Uterus (tissue), 4 donors: ENCODE measurements at places on chromosomes 6 and 20. TPM values are rescaled to one million over a fixed set of nuclear protein-coding genes. Genes with fewer than 3 reads are reported as not detected.

- peak; percentile 73 for DNase-seq
- peak overlapping the region; percentile 96 for H3K27ac ChIP-seq
- no peaks in the 10 kb centered on the region for H3K27me3 ChIP-seq
- no peaks in the 10 kb centered on the region for H3K36me3 ChIP-seq
These were observed 115.2 kb downstream of the CEBPB start for GRCh38 chr20:50305636-50306477.

- H3K36me3 ChIP-seq: no peaks in the 10 kb centered on the region
- H3K4me1 ChIP-seq: no peaks in the 10 kb centered on the region
- H3K27me3 ChIP-seq: no peaks in the 10 kb centered on the region
- H3K27ac ChIP-seq: no peak overlapping the region
- H3K4me3 ChIP-seq: no peak overlapping the region
- DNase-seq: no peak
These were observed 184.7 kb upstream of the PREP start for GRCh38 chr6:105587349-105588122.

GRCh38 chr20:12262747-12263146, 345.1 kb downstream of the BTBD3 start:
- H3K27me3 ChIP-seq: no peaks in the 10 kb centered on the region
- no peak for DNase-seq
- H3K27ac ChIP-seq: no peak overlapping the region
- no peaks in the 10 kb centered on the region for H3K36me3 ChIP-seq
- no peaks in the 10 kb centered on the region for H3K4me1 ChIP-seq
- H3K4me3 ChIP-seq: no peak overlapping the region

GNAS gene
- 389 TPM for total RNA-seq

GSTA1 gene
- 0.90 TPM for total RNA-seq
